Muscle of arm (tissue), 14 donors: ENCODE measurements at places on chromosomes 3 and 15. TPM values are rescaled to one million over a fixed set of nuclear protein-coding genes. Genes with fewer than 3 reads are reported as not detected.
A peak's percentile ranks its signal among the peaks of the same experiment; 100 is the strongest.

Gene MOBP
- polyA plus RNA-seq, result not detected

DNA sequence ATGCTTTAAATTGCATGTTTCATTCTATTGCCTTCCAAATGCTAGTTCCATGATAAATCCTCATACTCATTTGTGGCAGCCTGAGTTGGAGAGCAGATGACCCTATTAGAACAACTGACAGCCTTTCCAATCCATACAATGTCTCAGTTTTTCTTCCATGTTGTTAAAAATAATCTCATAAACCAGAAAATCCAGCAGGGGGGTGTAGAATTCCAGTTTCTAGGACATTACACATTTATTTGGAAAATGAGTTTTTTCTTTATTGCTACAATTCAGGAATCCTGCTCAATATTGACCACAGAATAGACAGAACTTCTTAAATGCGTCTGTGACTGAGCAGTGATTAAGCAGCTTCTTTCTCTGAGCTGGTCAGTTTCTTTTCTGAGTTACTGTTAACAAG lies 174.2 kb upstream of the ATP10A start:
- no peak for DNase-seq

- peak; percentile 5 for DNase-seq
Observed at GRCh38 chr3:162192340-162193029, 695.9 kb downstream of the OTOL1 start.

DNA sequence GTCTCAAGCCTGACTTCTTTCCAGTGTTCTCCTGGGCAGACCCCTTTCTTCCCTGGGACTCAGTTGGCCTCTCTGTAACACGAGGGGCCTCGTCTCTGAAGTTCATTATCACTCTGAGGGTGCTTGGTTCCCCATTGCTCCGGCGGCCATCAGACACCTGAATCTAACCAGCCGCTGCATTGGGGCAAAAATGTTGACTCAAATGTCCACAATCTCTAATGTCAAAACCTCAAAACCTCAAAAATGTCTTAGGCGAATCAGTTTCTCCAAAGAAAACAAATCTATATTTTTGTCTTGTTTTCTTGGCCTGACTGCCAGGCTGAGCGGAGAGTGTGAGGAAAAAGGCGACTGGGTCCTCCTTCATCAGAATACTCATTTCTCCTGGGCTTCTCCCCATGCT lies 220.7 kb downstream of the VPS13C start:
- no peak for DNase-seq
